HepG2 (cell line): ENCODE measurements at places on chromosomes 2 and 18. TPM values are rescaled to one million over a fixed set of nuclear protein-coding genes. Genes with fewer than 3 reads are reported as not detected.

The SIX3 gene
- total RNA-seq: not detected in 2 replicates

DNA sequence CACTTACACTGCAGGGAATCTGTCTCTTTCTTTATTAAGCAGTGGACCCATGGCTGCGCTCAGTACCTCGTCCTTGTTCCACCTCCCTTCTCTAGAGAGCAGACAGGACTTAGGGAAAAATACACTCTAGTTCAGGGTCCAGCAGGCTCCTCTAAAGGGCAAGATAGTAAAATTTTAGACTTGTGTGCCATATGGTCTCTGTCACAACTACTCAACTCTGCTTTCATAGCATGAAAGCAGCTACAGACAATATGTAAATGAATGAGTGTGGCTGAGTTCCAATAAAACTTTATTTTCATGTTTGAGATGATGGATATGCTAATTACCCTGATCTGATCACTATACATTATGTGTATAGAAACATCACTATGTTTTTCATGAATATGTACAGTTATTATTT is 163.1 kb downstream of the BABAM2 start:
- H3K36me3 ChIP-seq: no peaks in the 10 kb centered on the region
- no peak for DNase-seq
- H3K27me3 ChIP-seq: no peaks in the 10 kb centered on the region
- H3K27ac ChIP-seq: no peak overlapping the region

The SETBP1 gene
- 0.18 and 0.20 TPM in 2 replicates for total RNA-seq

GRCh38 chr2:180324182-180324581 is 317.1 kb upstream of the CWC22 start:
- H3K27me3 ChIP-seq: no peaks in the 10 kb centered on the region
- no peaks in the 10 kb centered on the region for H3K4me1 ChIP-seq
- no peak overlapping the region for H3K27ac ChIP-seq
- DNase-seq: no peak

- no peak for DNase-seq
- no peak overlapping the region for H3K4me3 ChIP-seq
- H3K36me3 ChIP-seq: peaks cover 55% of the 10 kb centered on the region
- peaks cover 9% of the 10 kb centered on the region for H3K4me1 ChIP-seq
- H3K27me3 ChIP-seq: no peaks in the 10 kb centered on the region
These were observed 41.8 kb upstream of the OTX1 start for GRCh38 chr2:63008838-63009237.

DNA sequence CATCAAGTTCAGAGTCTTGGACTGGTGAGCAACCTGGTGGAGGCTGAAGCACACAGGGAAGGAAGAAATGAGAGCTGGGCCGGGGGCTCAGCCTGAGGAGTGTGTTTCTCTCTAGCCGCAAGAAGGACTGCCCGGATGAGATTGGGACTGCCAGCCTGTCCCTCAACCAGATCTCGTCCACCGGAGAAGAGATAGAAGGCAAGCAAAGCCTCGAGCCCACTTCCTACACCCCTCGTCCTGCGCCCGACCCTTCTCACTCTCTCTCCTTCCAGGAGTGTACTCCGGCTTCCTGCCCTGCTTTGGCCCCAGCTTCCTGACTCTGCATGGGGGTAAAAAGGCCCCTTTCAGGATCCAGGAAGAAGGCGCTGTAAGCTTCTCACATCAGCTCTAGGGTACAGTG is 26.2 kb downstream of the FER1L5 start:
- no peak for DNase-seq
- no peaks in the 10 kb centered on the region for H3K36me3 ChIP-seq
- H3K27me3 ChIP-seq: peaks cover 43% of the 10 kb centered on the region
- H3K4me1 ChIP-seq: peaks cover 6% of the 10 kb centered on the region; the same call in 1 of the 2 replicates
- H3K4me3 ChIP-seq: no peak overlapping the region
- no peak overlapping the region for H3K27ac ChIP-seq

DNA sequence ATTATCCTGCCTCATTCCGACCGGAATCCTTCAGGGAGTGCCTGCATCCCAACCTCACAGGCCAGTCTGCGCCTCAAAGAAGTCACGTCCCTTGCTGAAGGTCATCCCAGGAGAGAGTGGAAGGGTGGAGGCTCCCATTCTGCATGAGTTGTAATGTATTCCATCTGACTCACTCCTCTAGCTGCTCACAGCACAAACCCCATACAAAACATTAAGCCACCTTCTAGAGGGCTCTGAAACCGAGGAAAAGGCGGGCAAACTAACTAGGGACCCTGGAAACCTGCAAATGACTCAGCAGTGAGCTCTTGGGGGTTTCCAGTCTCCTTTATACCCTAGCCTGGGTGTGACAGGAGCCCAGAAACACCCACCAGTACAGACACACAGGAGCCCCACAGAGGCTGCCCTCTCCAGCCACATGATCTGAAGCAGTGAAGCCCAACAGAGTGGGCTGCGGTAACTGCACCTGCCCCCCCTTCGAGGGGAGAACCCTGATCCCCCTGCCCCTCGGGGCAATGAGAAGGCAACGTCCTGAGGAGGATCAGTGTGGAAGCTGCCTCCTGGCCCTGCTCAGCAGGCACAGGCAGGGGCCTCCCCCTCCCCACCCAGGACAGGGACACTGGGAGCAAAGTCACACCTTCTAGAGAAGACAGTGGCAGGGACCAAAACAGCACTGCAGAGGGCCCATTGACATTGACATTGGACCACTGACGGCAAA is 69.3 kb upstream of the SNTG2 start:
- peaks cover 18% of the 10 kb centered on the region; the same call in 1 of the 2 replicates for H3K27me3 ChIP-seq
- H3K4me1 ChIP-seq: no peaks in the 10 kb centered on the region
- no peak overlapping the region for H3K27ac ChIP-seq
- no peak for DNase-seq
- no peak overlapping the region for H3K4me3 ChIP-seq
- no peaks in the 10 kb centered on the region for H3K36me3 ChIP-seq
